ENCODE measurements at places on chromosomes 3 and 15. TPM values are rescaled to one million over a fixed set of nuclear protein-coding genes. Genes with fewer than 3 reads are reported as not detected.

AADACL2 gene
- total RNA-seq: not detected

ADPGK gene
- 78.9 TPM for total RNA-seq

GOLGA6L7 gene
- not detected for total RNA-seq

INKA1 gene
- 1.1 TPM for total RNA-seq

TWF2 gene
- 69.3 TPM for total RNA-seq

LRRC34 gene
- not detected for total RNA-seq

FILIP1L gene
- total RNA-seq: 0.17 TPM

CNTN6 gene
- total RNA-seq: not detected

NUP210 gene
- total RNA-seq: 32.9 TPM

KCNMB3 gene
- 0.95 TPM for total RNA-seq

ST3GAL6 gene
- total RNA-seq: 0.80 TPM

NAALADL2 gene
- 0.34 TPM for total RNA-seq

FBXW12 gene
- total RNA-seq: not detected

LYZL4 gene
- not detected for total RNA-seq

ULK3 gene
- 34.1 TPM for total RNA-seq

PLA2G4B gene
- total RNA-seq: 2.2 TPM

BLM gene
- 11.9 TPM for total RNA-seq

CIP2A gene
- 15.0 TPM for total RNA-seq

CA12 gene
- 211 TPM for total RNA-seq

TEX55 gene
- total RNA-seq: not detected

NOX5 gene
- total RNA-seq: 0.16 TPM

RASGRF1 gene
- 0.10 TPM for total RNA-seq

TUSC7 gene
- not detected for total RNA-seq

TMIE gene
- total RNA-seq: 0.28 TPM

HCLS1 gene
- 0.05 TPM for total RNA-seq

GAP43 gene
- 0.09 TPM for total RNA-seq

LRRK1 gene
- 15.4 TPM for total RNA-seq

TRPM1 gene
- not detected for total RNA-seq

PIERCE2 gene
- 2.5 TPM for total RNA-seq

ZBED2 gene
- total RNA-seq: 0.15 TPM

GHSR gene
- not detected for total RNA-seq

HIGD2B gene
- not detected for total RNA-seq

TM6SF1 gene
- 0.10 TPM for total RNA-seq

PHLDB2 gene
- total RNA-seq: 32.5 TPM

CCDC80 gene
- total RNA-seq: 41.8 TPM

IGF2BP2 gene
- 10.8 TPM for total RNA-seq

CAMKV gene
- 0.32 TPM for total RNA-seq

RLBP1 gene
- not detected for total RNA-seq

SLC24A5 gene
- not detected for total RNA-seq
